CD4-positive, alpha-beta T cell treated with Interleukin-10 for 1 hour (primary cell): ENCODE measurements at places on chromosomes 2 and 18.

DNA sequence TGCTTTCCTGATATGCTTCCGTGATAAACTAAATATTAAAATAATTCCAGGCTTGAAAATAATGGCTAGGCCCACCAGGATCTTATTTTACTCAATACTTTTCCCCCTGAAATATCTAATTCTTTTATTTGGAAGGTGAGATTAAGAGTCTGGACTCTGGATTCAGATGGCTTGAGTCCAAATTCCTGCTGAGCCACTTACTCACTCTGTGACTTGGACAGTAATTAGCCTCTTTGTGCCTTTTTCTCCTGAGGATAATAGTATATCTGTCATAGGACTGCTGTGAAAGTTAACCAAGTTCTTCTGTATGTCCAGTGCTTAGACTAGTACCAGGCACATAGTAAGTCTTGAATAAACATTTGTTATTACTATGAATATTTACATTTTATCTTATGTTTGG lies 127.3 kb upstream of the ERBB4 start:
- no peak for DNase-seq

- DNase-seq: no peak
These were observed 1035.4 kb upstream of the ZEB2 start for GRCh38 chr2:145555360-145555759.

GRCh38 chr18:58310517-58310916 lies 266.5 kb downstream of the NEDD4L start:
- DNase-seq: peak; percentile 37

- DNase-seq: no peak
These were observed 267.4 kb upstream of the ACVR2A start for GRCh38 chr2:147577323-147577997.

- DNase-seq: no peak
These were observed 25.0 kb upstream of the GMCL1 start for GRCh38 chr2:69804416-69804815.

DNA sequence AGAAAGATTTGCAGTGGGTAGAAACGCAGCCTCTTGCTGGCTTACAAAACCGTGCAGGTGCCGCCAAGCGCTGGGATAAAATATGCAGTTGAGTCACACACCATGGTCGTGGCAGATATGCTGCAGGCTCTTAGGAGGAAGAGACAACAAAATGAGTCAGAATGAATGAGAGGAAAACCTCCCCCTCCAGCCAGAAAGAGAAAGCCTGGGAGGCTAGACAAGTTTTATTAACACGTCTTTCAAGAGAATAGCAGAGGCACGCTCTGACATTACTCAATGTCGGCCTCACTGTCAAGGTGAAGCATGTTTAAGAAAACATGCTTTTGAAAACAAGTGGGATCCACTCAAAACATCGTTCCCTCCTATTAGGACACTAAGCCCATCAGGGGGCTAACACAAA lies 37.1 kb upstream of the ZCCHC2 start:
- DNase-seq: no peak

- no peak for DNase-seq
These were observed 78.7 kb downstream of the IRS1 start for GRCh38 chr2:226720948-226721347.

- DNase-seq: no peak
These were observed 26.4 kb upstream of the ATRAID start for GRCh38 chr2:27185331-27186026.

- DNase-seq: peak; percentile 70
These were observed 8.0 kb downstream of the TMBIM1 start for GRCh38 chr2:218284106-218284811.

DNA sequence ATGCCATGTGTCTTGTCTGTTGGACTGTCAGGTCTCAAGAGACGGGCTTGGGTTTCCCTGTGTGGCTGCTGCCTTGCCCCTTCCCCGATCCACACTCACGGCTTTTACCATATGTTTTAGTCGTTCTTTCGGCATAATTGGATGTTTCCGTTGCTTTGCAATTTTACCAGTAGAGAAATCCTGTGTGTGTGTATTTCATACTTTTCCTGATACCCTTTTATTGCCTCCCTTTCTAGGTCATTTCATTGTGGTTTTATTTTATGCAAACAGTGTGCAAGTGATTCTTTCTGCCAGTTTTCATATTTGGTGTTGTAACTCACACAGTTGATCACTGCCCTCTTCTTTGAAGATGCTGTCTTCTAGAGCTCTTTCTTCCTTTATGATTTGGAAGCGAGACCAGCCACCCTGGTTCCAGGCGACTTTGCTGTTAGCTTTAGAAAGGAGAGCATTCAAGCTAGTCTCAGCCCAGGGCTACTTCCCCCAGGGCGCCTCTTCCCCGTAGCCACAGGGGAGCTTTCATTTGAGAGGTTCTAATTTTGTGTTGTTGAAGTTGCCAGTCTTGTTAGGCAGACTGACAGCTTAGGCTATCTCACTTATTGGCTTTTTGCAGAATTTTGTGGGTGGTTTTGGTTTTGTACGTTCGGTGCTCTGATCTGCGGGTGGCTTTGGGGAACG lies 17.0 kb downstream of the SH3BP4 start:
- DNase-seq: no peak

DNA sequence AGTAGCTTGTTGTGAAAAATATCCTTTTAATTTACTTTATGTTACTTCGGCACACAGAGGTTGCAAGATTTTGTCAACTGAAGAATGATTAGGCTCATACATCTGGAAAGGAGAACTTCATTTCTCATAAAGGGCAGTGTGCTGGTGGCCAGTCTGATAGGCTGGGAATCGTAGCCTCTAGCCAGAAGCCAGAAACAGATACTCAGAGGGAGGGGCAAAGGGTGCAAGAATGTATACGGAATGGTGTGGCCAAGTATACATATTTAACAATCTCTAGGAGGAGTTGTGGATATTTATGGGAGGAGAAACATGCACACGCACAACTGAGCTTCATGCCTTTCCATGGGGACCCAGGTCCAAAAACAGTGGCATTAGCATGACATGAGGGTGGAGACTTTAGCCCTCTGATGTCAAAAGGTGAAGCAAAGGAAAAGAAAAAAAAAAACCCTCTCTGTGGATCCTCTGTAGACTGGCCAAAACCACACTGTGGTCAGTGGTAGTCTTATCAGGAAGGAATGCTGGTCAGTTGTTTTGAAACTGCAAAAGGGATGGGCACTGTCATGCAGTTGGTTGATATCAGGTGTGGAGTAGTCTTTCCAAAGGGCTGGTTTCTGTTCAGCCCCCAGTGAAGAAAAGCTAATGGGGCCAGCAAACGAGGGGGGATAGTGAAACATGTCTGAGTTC lies 34.9 kb upstream of the APCDD1 start:
- no peak for DNase-seq

DNA sequence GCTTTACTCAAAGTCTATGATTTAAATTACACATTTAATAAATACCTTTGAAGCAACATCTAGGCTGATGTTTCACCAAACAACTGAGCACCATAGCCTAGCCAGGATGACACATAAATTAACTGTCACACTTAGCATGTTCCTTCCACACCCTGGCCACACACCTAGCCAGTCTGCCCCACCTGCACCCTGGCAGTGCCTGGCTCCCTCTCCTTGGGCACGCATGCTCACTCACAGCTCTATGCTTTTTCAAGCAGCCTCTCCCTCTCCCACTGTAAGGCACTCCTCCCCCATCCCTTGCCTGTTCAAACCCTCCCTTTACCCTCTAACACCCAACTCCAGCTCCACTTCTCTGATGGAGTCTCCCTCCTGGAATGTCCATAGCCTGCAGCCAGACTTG lies 357.6 kb upstream of the KLHL29 start:
- DNase-seq: no peak

DNA sequence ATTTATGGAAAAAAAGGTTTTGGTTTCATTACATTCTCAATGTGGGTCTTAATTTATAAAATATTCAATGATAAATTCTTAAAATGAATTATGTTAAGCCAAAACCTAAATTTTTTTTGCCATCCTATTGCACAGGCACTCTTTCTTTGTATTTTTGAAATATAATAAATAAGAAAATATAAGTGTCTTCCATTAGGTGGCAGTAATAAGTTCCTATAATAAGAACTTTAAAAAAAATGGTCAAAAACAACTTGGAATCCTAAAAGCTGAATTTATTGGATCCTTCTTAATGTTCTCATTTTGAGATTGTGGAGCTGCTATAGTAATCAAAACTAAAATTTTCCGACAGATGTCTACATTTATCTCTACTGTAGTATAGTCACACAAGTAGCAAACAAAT lies 5.7 kb downstream of the CALCRL start:
- no peak for DNase-seq

DNA sequence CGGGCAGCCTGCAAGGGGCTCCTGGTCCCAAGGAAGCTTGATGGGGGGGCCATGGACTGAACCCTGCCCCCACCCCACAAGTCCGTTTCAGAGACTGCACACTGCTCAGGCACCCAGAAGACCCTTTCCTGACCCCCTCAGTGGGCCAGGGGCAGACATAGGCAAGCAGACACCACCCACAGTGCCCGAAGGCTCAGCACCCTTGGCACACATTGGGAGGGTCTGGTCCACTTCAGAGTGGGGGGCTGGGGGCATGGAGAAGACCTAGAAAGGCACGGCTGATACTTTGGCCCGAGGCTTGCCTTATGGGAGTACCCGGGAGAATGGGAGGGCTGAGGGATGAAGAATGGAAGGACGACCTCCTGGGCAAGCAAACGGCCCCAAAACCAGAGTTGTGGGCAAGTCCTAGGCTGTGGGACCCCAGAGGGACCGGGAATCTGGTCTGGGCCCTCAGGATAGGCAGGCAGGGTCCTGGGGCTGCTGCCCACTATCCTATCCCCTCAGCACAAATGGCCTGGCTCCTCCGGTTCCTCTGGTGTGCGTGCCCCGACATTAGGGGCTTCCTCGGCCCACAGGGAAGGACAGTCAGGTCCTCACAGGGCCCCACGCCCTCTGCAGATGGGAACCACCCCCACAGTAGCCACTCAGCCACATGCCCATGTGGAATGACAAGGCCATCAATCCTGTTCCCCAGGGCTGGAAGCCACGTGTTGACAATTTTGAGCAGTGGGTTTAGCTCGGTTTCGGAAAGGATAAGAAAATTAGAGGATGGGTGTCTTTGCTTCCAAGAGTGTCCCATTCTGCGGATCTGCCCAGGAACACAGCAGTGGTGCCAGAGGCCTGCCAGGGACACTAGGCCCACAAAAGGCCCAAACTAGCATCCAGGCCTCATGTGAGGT lies 15.0 kb upstream of the GPC1 start:
- no peak for DNase-seq

- DNase-seq: no peak
These were observed 77.8 kb downstream of the GALNT14 start for GRCh38 chr2:31060397-31060796.

GRCh38 chr2:72274380-72274797 lies 126.7 kb upstream of the CYP26B1 start:
- DNase-seq: no peak

- DNase-seq: no peak
These were observed 23.3 kb downstream of the EPB41L5 start for GRCh38 chr2:120036145-120036544.

DNA sequence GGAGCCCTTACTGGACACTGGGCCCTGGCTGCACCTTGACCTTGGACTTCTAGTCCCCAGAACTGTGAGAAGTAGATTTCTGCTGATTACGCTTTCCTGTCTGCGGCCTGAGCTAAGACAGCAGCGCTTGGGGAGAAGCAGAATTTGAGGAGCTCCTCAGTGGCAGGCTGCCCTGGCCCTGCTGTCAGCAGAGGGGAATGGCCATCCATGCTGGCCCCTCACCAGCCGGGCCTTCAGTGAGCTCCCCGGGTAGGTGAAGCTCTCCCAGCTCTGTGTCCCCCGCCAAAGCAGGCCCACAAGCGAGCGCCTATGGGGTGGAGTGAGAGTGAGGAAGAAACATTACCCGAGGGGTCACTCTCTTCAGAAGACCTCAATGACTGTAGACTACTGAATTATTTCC lies 51.6 kb downstream of the RRM2 start:
- no peak for DNase-seq

DNA sequence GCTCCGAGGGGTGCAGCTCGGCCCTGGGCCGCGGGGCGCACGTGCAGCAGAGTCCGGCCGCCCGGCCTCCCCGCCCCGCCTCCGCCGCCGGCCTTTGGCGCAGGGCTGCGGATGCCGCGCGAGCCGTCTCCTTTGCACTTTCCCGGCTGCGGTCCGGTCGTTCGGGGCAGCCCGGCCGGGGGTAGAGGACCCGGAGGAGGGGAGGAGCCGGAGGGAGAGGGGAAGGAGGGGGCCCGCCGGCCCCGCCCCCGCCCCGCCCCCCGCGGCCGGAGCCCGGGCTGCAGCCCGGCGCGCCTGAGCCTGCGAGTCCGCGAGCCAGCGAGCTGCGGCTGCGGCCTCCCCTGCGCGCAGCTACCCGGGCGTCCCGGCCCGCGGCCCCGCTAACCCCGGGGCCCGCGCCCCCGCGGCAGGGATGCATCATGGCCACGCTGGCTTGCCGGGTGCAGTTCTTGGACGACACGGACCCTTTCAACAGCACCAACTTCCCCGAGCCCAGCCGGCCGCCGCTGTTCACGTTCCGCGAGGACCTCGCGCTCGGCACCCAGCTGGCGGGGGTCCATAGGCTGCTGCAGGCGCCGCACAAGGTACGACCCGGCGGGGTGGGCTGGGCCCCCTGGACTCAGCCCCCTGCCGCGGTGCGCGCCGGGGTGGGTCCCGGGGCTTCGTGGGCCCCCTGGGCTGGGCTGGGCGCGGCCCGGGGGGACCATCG lies at the start of gene FHOD3:
Gene FHOD3, plus strand, starts transcription at position 297 of the 709 bp plus-strand sequence. Its CDS starts 123 bp downstream, at position 420.
- DNase-seq: no peak

- no peak for DNase-seq
These were observed 82.2 kb downstream of the CELF4 start for GRCh38 chr18:37483221-37483971.

- peak; percentile 32 for DNase-seq
These were observed 82.7 kb downstream of the ORC4 start for GRCh38 chr2:147937744-147938349.

GRCh38 chr2:113692698-113693428 lies 63.6 kb downstream of the SLC35F5 start:
- DNase-seq: peak; percentile 31

DNA sequence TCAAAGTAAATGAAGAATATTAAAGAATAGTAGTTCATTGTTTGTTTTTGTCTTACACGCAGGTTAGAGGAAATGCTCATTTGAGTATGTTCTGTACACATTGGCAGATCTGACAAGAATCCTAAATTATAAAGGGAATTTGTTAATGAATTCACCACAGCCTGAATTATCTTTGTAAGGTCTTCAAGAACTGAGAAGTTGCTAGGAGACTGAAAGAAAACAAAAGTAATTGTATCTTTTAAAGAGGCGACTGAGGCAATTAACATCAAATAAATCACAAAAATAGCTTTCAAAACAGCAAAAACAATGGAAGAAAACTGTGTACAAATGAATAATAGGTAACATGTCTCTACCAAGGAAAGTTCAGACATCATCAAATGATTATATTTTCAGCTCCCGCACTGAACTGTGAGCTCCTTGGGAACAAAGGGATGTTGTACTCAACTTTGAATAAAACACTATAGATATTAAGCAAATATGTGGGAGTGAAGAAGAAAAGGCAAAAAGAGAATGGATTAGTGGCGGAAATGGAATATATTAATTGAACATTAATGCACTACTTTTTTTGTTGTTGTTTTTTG lies 51.7 kb upstream of the ATIC start:
- no peak for DNase-seq

- DNase-seq: no peak
These were observed 106.1 kb upstream of the EML6 start for GRCh38 chr2:54617409-54617808.

- DNase-seq: no peak
These were observed 99.7 kb upstream of the SMAD7 start for GRCh38 chr18:49050452-49050851.

GRCh38 chr2:224764565-224765236 lies 48.5 kb upstream of the CCDC195 start:
- DNase-seq: peak; percentile 28
